ENCODE measurements at places on chromosomes 7 and 10.

GRCh38 chr7:116766881-116767280 is 94.9 kb downstream of the MET start:
- DNase-seq, result no peak

DNA sequence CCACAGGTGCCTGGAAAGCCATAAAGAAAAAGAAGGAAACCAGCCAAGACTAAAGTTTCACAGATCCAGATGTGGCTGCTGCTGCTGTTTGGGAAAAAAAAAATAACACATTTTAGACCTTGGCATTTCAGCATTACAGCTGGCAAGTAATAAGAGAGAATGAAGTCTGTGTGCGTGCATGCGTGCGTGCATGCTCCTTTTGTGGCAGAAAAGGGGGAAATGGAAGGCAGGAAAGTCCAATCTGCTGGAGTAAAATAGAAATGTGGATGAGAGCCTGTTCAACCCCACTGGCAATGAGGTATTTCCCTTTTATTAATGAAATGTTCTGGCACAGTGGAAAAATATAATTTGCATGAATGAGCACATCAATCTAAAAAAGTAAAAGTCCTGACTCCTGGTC is 137.0 kb upstream of the SEMA3A start:
- DNase-seq, result no peak

- DNase-seq, result no peak
These were observed 462.9 kb upstream of the ZMIZ1 start for GRCh38 chr10:78605800-78606350.

- DNase-seq, result no peak
These were observed 187.7 kb upstream of the HGF start for GRCh38 chr7:81957517-81957916.

GRCh38 chr7:33530664-33531063 is 374.7 kb upstream of the BMPER start:
- no peak for DNase-seq

GRCh38 chr10:53003094-53003493 is 230.5 kb upstream of the MBL2 start:
- no peak for DNase-seq

- DNase-seq, result no peak
These were observed 186.0 kb upstream of the SHH start for GRCh38 chr7:155998328-155998691.

GRCh38 chr10:48590945-48591344 is 13.9 kb downstream of the ARHGAP22 start:
- DNase-seq, result no peak

- DNase-seq, result no peak
These were observed 93.8 kb downstream of the C1GALT1 start for GRCh38 chr7:7276161-7276560.

DNA sequence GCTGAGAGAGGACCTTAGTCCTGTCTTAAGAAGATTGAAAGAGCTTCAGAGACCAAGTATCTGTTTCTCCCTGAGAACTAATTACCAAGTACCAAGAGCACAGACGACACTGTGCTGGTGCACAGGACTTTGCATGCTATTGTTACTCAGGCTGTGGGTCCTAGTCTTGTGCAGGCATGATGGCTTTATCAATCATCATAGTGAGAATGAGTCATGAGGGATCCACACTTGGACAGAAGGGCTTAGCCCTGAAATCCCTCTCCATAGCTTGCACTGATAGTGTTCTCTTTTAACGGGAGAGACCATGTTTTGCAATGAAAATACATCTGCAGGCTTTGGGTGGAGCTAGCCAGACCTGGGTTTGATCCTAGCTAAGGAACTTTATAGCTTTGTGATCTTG is 93.3 kb downstream of the SORCS3 start:
- DNase-seq, result no peak

- DNase-seq, result no peak
These were observed 76.8 kb upstream of the SEM1 start for GRCh38 chr7:96786261-96786997.

DNA sequence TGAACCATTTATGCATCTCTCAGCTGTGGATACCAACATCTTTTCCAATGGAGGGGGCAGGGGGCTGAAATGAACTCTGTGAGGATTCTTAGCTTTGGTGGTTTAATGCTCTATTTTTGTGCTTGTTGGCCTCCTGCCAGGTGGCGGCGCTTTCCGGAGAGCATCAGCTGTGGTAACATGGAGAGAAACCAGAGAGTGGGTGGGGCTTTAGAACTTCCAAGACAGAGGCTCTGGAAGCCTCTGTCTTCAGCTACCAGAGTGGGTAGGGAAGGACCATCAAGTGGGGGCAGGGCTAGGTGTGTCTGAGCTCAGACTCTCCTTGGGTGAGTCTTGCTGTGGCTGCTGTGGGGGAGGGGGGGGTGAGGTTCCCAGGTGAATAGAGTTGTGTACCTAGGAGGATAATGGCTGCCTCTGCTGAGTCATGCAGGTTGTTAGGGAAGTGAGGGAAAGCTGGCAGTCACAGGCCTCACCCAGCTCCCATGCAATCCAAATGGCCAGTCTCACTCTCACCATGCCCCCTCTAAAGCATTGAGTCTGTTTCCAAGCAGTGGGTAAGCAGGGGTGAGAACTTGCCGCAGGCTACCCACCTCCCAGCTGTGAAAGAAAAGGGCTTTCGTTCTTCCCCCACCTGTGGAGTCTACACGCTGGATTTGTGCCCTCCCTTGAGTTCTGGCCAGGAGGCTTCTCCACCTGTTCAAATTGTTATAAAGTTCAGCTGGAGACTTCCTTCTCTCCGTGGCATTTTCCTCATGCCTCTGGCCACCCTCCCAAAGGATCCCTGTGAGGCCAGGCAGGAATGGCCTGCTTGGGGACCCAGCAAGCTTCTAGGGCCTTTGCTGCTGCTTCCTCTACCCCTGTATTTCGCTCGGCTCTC is 527.0 kb downstream of the NEBL start:
- no peak for DNase-seq

- no peak for DNase-seq
These were observed 32.1 kb downstream of the BAZ1B start for GRCh38 chr7:73489976-73490375.

DNA sequence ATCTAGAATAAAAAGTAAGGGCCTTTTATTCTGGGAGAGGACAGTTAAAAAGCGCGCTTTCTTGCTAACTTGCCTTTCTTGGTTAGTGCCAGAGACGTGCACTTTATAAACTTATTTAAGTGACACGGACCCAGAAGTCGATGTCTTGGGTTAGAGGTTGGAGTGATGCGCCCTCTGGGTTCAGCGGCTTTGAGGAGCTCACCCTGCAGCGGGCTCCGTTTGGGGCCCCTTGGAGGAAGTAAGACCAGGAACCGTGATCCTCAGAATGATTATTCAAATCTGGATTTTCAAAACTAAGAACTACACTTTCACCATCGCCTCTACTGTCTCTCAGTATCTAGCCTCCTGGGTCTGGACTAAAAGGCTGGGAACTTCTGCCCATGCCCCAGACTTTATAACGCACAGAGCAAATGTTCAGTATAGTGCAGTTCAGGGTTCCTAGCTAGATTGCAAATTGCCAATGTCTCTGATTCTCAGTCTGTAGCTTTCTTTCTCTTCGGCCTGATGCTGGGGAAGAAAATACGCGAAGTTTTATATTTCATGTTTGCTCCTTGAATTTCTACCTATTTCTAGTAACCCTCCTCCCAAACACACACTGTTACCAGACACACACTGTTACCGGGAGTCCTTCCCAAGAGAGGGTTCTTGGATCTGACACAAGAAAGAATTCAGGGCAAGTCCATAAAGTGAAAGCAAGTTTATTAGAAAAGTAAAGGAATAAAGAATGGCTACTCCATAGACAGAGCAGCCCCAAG is 18.6 kb upstream of the SMO start:
- DNase-seq, result no peak

DNA sequence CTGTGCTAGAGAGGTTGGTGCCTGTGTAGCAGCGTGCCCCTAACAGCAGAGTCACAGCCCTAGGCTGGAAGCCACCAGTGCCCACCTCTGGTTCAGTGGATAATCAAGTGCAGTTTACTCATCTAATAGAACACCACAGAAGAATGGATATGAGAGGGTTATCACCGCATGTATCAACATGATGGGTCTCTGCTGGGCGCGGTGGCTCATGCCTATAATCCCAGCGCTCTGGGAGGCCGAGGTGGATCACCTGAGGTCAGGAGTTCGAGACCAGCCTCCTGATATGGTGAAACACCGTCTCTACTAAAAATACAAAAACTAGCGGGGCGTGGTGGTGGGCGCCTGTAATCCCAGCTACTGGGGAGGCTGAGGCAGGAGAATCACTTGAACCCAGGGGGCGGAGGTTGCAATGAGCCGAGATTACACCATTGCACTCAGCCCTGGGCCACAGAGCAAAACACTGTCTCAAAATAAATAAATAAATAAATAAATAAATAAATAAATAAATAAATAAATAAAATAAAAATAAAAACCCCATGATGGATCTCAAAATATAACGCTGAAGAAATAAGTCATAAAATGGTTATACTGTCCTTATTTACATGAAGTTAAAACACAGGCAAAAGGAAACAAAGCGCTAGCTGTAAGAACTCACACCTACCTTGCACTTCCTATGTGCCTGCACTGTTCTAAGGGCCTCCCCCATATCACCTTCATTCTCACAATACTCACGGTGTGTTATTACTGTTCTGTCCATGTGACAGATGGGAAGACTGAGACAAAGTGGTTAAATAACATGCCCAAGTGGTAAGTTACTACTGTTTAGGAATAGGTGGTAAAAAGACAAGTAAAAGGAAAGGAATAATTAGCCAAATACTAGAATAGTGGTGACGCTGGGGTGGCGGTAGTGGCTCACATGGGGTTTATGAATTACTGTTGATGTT is 70.9 kb downstream of the AMZ1 start:
- no peak for DNase-seq

- no peak for DNase-seq
These were observed 32.2 kb upstream of the CUBN start for GRCh38 chr10:17161775-17162174.

DNA sequence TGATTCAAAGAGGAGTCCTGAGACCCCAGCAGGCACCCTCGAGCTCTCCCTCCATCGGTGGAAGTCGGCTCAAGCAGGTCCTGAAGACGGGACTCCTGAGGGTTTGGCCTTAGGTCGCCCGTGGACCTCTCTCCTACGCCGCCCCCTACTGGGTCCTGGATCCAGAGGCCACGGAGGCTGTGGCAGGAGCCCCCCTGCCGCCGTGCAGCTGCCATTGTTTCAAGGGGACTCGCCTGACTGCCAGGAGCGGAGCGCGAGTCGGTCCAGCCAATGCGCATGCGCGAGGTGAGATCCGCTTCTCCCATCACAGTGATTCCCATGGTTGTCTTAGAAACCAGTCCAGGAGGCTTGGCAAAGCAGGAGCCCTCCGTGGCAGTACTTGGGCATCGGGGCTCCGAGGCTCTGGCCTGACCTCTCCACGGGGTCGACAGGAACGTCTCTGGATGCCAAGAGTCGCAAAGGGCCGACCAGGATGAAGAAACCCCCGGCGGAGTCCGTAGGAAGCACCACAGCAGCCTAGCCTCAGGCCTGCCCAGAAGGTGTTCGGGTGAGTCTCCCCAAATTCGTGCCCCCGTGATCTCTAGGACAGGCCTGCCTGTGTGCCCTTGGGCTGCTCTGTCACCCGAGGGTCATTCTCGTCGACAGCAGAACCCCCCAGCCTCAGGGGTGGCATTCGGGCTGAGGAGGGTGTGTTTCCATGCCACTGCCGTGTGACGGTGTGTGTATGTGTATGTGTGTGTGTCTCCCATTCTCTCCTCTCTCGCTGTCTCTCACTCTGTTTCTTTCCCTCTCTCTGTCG is 322.3 kb downstream of the ZNF716 start:
- no peak for DNase-seq

DNA sequence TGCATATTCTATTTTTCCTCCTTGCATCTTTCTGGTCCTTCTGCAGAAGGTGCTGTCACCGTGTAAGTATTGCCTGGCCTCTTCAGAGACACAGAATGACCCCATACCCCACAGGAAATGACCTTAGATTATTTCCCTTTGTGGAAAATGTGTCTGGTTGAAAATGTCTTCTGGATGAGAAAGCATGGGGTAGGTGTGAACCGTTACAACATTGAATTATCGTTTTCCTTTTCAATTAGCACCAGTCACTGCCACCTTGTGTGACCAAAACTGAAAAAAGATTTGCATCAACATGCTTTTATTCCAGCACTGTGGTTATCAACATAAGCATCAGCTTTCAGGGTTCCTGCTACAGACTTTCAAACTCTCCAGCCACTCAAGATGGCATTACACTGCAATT is 58.0 kb upstream of the CELF2 start:
- DNase-seq, result no peak

GRCh38 chr7:37488163-37488764 is 39.6 kb upstream of the ELMO1 start:
- DNase-seq, result no peak

DNA sequence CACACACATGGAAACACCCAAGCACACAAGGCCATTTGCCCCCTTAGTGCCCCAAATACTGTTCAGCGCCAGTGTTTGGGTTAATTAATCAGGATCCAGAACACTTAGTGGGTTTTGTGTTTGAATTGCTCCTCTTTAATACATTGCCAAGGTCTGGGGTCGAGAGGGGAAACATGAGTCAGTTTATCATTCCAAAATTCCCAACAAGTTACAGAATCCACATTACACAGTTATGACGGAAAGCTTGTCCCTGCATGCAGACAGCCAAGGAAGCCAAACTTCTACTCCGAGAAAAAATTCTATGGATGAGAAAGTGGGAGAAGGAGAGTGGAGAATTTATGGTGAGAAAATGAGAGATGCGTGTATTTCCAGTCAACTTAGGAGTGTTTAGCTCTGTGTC is 189.0 kb downstream of the NPSR1 start:
- DNase-seq, result no peak

DNA sequence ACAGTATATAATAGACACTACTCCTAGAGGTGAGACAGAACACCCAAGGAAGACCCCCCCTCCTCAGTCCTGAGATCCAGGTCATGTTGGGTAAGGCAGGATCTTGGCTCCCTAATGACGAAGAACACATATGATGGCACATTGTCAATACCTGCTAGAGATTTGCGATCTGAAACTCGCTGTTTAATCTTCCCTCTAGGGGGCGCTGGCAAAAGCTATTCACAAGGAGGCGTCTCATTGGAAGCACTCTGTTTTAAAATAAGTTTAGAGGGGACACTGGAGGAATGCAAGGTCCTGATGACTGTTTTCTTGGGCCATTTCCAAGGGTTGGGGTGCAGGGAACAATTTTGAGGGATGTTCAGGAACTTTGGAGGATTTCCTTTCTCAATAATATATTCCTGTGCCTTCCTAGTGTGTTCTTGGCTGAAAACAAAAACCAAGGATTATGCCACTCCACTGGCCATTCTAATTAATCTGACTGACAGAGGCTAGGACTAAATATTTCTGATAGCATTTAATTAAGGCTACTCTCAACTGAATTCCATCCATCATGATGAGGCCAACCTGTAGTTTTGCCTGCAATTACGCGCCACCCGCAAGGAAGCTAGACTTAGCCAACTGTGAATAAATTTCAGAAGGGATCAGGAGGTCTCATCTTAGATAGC is 1013.8 kb upstream of the MBL2 start:
- DNase-seq, result no peak

GRCh38 chr7:83531766-83532165 is 117.2 kb downstream of the SEMA3E start:
- DNase-seq, result no peak

- no peak for DNase-seq
These were observed 78.4 kb downstream of the PDE1C start for GRCh38 chr7:31991846-31992245.

GRCh38 chr7:128892521-128893250 is 17.8 kb downstream of the KCP start:
- DNase-seq, result no peak

All from CD4-positive, alpha-beta T cell treated with Interleukin-6 at 100 ng/mL for 8 hours (primary cell).